ENCODE measurements at places on chromosomes 1 and 21.
A peak's percentile ranks its signal among the peaks of the same experiment; 100 is the strongest.

- DNase-seq = no peak
These were observed 711 bp downstream of the TRNP1 start for GRCh38 chr1:26994020-26994786.

DNA sequence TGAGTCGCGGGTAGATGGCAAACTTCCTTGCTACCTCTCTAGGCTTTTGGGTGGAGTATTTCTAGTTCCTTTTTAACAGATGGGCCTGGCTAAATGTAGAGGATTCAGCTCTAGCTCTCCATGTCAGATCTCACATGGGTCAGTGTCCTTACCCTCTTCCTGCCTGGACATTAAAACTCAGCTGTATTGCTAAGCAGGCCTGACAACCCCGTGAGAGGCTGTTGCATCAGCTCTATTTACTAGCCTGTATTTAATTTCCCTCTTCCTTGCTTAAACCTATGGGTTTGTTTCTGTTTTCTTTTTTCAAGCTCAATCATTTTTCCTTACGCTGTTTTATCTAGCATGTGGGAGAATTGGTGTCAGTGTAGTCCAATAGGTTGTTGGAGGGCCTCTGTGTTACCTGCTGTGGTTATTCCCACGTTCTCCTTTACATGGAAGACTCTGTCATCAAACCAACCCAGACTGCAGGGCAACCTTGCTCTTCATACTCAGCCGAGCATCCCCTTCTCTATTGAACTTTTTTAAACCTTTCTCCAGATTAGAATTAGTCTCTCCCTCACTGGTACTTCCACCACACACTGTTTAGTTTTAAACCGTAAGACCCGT is 79.5 kb upstream of the BACH1 start:
- peak; percentile 43 for DNase-seq

DNA sequence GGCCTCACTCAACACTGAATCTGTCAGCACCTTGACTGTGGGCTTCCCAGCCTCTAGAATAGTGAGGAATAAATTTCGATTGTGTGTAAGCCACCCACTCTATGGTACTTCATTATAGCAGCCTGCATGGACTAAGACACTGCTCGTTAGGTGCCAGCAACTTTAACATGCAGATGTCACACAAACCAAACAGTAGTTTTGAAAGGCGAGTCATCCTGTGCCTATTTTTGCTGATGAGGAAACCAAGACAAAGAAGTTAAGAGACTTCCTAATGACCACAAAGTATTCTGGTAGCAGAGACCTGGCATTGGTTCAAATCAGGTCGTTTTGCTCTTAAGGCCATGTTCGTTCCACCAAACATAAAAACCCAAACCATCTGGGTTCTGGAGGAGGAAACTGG is 42.9 kb downstream of the BATF3 start:
- DNase-seq = no peak

- peak; percentile 16 for DNase-seq
These were observed 812 bp downstream of the CACHD1 start for GRCh38 chr1:64470665-64471217.
